HCEC 1CT (cell line): ENCODE measurements at places on chromosomes 4 and X.

DNA sequence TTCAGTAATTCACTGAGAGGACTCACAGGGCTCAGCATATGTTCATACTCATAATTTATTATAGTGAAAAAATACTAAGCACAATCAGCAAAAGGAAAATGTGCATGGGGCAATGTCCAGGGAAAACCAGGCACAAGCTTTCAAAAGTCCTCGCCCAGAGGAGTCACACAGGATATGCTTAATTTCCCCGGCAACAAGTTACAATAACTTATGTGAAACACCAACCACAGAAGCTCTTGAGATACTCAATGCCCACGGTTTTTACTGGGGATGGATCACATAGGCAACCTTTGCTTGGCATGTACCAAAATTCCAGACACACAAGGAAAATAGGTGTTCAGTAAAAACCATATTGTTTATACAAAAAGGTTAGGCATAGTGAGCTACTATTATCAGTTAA is 38.5 kb upstream of the STPG2 start:
- DNase-seq, result peak; percentile 1

- DNase-seq, result no peak
Observed at GRCh38 chr4:1595789-1596325, 88.3 kb downstream of the FAM53A start.

DNA sequence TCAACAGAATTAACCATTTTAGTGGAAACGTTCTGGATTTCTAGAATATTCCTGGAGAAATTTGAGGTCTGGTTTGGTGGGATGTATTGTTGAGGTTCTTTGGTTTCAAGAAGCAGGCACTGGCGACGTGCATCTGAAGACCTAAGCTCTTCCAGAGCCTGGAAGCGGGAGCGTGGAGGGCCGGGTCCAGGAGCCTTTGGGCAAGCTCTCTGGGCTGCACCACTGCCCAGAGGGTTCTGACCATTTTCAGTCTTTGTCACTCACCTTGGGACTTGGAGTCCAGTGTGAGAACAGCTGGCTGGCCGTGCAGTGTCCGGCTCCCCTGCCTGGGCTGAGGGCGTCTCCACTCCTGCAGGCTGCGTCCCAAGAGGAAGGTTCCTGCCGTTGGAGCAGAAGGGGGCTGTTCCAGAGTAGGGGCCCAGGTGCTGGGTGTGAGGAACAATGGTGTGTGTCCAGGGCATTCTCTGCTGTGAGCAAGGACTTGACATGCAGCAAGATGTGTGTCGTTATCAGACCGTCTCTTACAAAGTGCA is 24.0 kb downstream of the PIGG start:
- DNase-seq, result no peak

- no peak for DNase-seq
Observed at GRCh38 chr4:57099363-57099762, 10.8 kb downstream of the IGFBP7 start.

DNA sequence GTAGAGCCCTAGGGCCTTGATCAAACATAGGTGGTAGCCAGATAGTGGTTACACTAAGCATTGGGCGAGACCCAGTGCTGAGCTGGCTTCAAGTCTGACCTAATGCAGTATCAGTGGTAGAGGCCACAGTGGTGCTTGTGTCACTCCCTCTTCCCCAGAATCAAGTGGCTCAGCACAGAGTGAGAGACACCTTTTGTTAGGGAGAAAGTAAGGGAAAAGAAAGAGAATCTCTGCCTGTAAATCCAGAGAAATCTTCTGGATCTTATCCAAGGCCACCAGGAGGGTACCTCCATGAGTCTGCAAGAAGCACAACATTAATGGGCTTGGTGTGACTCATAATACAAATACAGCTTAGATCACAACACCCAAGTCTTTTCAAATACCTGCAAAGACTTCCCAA is 117.7 kb upstream of the SLC6A14 start:
- DNase-seq, result no peak

- DNase-seq, result no peak
Observed at GRCh38 chr4:80452055-80452454, 116.5 kb downstream of the CFAP299 start.

DNA sequence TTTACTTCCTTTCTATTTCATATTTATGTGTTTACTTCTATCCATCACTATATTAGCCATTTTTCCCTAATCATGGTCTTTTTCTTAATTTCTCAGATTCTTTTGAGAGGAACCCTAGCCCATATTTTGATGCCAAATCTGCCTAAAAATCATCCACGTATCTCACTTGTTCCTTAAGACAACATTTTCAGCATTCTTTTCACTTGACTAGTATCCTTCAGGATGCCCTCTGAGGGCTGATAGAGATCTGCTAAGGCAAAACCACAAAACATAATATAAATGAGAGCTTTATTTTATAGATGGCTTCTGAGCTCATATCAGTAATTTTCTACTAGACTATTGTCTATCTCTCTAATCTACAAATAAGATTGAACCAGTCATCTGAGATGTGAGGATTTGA is 341.9 kb downstream of the GPM6A start:
- DNase-seq, result peak; percentile 32

- DNase-seq, result no peak
Observed at GRCh38 chr4:6715704-6716017, 313 bp upstream of the BLOC1S4 start.

GRCh38 chr4:102114118-102114630 is 231.1 kb downstream of the SLC39A8 start:
- no peak for DNase-seq

- DNase-seq, result no peak
Observed at GRCh38 chr4:10051517-10052135, 30.3 kb upstream of the SLC2A9 start.

DNA sequence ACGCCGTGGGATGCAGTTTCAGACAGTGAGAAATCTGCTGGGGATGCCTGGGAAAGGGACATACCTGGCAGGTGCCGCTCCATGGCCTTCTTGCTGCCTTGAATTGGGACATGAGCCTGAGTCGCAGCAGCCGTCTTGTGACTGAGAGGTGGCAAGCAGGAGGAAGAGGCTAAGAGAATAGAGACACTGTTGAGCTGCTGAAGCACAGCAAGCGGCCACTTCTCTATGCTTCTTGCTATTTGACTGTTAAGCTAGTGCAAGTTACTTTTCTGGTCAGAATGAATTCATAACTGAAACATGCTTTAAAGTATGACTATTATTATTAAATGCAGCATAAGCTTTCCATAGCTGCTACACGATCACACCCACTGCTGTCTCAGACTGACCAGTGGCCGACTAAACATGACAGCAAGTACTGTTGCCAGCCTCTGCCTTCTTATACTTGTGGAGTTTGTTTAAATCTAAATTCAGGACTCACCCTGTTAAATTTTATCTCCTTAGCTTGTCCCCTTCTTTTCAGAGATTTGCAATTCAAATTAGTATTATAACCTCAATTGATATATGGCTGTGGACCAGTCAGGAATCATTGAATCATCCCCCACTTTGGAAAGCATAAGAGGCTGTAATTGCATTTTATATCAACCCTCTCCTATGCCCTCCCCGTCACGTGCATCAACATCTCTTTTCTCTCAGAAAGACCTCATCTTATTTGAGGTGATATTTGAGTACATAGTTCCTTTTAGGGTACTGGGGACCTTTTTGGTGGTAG is 24.8 kb upstream of the ACSL1 start:
- DNase-seq, result no peak

DNA sequence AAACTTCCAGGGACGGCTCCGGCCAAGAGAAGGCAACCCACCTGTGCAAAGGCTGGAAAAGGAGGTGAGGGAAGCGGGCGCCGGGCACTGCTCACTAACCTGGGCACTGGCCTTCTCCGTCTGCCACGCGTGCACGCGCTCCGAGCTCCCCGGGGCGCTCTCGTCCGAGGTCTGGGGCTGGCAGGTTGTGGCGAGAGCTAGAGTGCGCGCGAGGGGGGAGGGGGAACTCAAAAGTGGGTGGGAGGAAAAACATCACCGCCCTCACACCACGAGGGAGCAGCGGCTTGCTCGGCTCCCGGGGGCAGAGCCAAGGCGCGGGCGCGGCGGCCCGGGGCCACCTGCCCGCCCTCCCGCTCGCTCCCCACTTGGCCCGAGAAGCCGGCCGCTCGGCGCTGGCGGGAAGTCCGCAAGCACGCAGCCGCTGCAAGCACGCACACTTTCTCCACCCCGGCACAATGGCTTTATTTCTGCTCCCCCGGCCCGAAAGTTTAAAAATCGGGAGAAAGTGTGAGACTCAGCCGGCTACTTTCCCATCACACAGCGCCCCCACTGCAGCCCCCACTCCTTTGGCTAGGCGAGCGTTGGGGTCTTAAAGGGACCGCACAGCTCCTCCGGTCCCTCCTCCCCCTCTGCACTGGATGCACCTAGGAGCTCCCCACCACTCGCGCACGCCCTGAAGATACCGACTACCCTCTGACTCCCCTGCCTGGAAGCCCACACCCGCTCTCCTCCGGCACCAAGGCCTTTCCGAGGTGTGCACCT is at the start of gene CHRDL1:
Gene CHRDL1 (minus strand): TSS at position 173 of the 762 bp plus-strand sequence. CDS start 3,636 bp downstream, outside the sequence.
- DNase-seq, result peak; percentile 45

DNA sequence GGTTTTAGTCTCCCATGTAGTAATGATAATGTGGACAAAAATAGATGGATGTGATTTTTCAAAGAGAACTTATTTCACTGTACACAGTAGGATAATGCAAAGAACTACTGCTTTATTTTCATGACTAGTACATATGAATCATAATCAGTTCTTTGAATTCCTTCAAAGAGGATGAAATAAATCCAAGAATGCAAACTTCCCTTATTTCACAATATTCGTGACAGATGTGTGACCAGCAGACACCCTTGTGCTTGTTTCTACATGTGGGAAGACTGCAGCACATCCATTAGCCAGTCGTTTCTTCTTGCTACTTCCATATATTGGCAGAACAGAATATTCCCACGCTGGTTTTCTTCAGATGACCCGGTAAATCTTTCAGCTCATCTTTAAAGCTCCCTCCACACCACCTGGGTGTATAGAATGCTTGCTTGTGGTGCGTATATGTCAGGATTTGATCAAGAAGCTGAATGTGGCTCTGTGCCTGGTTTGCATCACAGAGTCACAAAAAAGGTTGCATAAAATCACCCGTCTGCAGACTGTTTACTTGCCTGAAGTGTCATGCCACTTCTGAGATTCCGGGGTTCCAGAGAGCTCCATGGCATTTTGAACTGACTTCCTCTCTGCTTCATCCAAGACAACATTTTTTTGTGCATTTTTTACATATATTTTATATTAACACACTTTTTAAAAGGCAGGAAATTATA is 47.7 kb upstream of the FAT4 start:
- DNase-seq, result peak; percentile 84

GRCh38 chrX:140723121-140723715 is 13.7 kb downstream of the LINC00632 start:
- DNase-seq, result no peak

DNA sequence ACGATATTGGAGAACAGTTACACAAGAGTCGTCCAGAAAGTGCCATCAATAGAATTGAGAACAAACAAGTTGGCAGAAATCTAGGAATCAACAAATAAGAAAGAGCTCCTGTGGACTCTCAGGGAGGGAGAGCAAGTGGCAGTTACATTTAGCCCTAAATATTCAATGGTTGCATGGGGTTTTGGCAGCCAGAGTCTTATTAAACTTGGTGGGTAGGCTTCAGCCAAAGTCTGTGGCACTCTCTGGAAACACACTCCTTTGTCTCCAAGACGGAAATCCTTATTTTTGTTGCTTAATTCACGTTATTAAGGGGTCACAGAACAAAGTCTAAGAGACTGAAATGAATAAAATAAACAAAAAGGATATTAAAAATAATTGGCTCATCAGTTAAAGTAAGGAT is 742.2 kb upstream of the ATOH1 start:
- no peak for DNase-seq

- DNase-seq, result no peak
Observed at GRCh38 chr4:108024878-108025165, 35.1 kb downstream of the HADH start.
